ENCODE measurements at places on chromosomes 7 and 10.

DNA sequence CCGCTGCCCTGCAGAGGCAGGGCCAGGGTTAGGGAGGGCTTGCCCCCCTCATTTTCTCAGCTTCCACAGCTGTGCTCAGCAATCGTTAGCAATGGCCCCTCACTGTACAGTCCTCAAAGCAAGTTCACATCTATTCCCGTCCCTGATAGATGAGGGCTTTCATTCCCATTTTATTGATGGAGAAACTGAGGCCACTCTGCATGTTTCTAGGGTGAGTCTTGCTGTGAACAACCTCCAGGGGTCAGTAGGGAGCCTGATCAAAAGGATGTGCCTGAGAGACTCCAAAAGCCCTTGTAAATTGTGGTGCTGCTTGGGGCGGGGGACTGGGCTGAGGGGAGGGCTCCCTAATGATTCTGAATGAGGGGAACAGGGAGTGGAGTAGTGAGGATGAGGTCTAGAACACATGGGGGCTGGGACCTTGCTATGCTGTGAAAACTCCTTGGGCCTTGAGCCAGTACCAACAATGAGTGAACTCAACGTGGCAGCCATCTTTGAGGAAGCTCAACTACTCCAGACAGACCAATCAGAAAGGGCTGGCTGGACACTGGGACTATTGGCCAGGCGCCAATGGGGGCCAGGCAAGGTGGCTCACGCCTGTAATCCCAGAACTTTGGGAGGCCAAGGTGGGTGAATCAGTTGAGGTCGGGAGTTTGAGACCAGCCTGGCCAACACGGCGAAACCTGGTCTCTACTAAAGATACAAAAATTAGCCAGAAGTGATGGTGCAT is 6.7 kb upstream of the GRIFIN start:
- no peak for DNase-seq

DNA sequence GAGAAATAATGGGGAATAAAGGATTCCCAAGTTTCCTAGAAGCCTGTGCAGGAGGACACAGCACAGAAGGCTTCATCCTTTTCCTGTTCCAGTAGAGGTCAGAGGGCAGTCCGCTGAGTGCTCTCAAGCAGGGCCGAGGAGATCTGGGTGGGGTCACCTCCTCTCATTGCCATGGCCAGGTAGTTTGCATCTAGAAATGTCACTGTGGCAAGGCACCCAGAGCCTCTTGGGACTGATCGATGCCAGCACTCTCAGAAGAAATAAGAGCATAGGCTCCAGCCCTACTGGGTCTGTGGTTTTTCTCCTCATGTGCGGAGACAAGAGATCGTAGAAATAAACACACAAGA is 7.9 kb downstream of the NUB1 start:
- DNase-seq = no peak

DNA sequence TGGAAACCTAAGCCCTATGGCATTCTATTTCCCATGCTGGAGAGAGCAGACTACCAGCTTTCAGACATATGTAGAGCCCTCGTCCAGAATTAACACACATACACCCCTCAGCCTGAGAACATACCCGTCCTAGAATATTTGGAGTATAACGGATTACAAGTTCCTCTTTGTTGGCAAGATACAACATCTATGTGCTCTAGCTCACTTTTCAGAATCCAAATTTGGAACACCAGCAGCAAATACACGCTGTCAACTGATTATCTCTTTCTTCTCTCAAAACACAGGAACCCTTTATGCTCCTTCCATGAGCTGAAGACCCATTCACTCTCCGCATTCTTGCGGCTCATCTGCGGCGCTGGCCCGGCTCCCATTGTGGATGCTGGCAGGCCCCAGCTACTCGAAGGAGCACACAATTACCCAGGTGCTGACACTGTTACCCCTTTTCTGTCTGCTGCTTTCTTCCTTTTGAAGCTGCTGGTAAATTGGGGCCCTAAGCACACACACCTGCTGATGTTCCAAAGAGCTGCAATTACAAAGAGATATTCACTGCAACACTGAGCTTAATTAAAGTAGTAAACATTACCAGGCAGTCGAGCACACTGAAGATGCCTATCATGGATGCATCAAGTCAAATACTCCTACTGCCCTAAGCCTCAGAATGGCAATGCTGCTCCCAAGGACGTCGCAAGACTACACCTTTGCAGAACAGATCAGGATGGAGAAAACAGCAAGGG is 70.0 kb downstream of the VOPP1 start:
- no peak for DNase-seq

DNA sequence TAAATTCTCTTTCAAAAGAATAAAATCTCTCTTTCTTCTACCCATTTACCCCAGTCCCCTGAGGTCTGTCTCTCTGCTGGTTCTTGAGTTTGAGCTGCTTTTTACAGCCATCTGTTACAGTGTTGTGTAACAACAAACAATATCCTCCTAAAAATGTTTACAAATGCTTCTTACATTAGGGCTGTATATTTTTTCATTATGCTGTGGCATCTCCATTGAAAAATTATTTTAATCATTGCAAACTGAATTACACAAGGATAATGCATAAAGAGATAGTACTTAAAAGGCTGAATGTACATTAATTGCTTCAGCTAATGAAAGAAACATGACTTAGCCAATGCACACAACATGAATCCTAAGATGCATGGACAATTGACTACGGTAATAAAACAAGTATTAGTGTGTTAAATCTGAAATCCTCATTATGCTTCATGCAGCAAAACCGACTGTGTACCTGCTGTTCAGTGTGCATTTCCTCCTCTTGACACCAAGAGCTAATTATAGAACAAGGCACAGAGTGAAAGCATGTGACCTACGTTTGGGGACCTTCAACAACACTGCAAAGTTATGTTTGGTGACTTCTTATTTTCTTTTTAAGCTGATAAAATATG is 181.7 kb upstream of the RHOBTB1 start:
- no peak for DNase-seq

DNA sequence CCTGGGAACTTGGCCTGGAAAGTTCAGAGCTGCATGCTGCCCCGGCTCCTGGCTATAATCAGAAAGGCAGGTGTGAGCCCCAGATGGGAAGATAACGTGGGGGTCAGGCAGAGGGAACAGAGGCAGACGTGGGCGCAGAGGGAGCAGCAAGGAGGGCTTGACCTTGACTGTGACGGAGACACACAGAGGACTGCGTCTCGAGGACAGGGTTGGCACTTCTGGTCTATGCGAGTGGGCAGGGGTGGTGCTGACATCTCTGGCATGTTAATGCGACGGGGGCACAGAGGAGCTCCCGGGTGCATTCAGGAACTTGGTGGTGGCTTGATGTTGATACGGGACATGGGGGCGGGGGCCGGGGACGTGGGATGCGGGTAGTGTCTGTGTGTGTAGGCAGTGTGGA is 232.1 kb upstream of the GRB10 start:
- no peak for DNase-seq

- no peak for DNase-seq
Measured at GRCh38 chr7:28630350-28630749, 218.0 kb downstream of the CREB5 start.

- peak; percentile 96 for DNase-seq
Measured at GRCh38 chr10:98134431-98135221, at the start of gene R3HCC1L. Gene R3HCC1L (plus strand): TSS chr10:98134657. CDS start chr10:98208115, 73,458 bp downstream.

GRCh38 chr7:119482209-119482608 is 790.8 kb upstream of the KCND2 start:
- DNase-seq = no peak

GRCh38 chr7:94907026-94907810 is at the start of gene PPP1R9A:
Gene PPP1R9A (plus strand): TSS chr7:94907594. CDS start chr7:94910114, 2,520 bp downstream.
- DNase-seq = no peak

DNA sequence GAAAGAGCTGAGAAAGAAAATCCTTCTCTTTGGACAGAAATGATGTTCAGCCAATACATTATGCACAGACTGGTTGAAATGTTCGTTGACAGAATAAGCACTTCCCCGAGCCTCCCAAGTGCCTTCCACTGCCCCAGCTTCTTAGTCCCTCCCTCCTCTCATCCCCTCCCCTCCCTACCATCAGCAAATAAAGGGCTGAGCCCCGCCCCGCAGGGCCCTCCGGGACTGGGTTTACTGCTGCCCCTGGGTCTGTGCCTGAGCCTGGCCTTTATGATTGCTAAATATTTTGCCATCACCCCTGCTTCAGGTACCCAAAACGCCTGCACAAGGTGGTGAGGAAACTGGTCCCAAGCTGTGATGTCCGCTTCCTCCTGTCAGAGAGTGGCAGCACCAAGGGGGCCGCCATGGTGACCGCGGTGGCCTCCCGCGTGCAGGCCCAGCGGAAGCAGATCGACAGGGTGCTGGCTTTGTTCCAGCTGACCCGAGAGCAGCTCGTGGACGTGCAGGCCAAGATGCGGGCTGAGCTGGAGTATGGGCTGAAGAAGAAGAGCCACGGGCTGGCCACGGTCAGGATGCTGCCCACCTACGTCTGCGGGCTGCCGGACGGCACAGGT is 28.1 kb downstream of the HKDC1 start:
- no peak for DNase-seq

DNA sequence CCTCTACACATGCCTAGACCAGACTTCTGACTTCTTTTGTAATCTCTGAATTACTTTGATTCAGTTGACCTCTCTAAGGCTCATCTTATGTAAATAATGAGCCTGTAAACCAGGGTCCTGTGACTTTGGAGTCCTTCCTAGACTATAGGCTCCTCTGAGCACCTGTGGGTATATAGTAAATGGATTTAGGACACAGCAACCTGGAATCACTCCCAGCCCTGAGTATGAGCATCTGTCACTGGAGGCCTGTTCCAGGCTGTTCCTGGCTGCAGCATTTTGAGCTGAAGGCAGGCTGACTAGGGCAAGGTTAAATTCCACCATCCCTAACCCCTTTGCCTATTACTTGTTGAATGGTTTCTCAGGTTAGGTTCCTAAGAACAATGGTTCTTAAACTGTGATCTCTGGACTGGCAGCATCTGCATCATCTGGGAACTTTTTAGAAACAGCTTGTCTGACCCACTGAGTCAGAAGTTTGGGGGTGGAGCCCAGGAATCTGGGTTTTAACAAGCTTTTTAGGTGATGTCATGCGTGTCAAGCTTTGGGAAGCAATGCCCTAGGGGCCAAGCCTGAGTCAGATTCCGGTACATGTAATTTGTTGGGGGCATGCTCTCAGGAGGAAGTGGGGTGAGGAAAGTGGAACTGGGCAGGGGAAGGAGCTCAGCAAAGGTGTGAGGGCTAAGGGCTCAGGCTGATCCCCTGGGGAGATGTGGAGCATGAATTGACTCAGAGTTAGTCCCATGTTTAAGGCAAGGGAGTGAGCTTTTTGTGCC is 28.2 kb downstream of the MINDY4 start:
- DNase-seq = no peak

DNA sequence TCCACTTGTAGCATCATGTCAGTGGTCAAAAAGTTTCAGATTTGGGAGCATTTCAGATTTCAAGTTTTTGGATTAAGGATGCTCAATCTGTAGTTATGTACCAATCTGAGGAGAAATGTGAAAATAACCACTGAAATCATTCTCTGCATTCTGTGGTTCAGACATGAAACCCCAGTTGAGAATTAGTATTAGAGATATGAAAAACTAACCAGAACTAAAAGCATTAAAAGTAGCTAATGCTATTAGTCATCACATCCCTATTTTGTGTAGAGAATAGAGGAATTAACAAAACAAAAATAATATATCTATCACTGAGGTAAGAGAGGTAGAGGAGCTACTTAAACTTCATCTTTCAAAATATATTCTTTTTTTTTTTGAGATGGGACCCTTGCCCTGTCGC is 28.0 kb downstream of the MICU1 start:
- no peak for DNase-seq

DNA sequence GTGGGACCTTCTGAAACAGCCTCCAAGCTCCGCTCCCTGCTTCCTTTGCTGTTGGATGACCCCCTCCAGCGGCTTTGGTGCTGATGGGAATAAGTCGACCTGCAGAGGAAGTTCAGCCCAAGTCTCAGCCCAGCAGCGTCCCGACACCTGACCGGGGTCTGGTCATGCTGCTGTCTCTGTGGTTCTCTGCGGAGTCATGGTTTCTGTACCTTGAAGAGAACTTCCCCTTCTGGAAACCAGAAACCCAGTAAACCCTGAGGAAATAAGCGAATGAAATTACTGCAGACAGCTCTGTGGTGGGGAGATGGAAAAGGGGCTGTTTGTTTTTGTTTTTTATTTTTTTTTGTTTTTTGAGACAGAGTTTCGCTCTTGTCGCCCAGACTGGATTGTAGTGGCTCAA is 18.3 kb upstream of the ZNF12 start:
- no peak for DNase-seq

DNA sequence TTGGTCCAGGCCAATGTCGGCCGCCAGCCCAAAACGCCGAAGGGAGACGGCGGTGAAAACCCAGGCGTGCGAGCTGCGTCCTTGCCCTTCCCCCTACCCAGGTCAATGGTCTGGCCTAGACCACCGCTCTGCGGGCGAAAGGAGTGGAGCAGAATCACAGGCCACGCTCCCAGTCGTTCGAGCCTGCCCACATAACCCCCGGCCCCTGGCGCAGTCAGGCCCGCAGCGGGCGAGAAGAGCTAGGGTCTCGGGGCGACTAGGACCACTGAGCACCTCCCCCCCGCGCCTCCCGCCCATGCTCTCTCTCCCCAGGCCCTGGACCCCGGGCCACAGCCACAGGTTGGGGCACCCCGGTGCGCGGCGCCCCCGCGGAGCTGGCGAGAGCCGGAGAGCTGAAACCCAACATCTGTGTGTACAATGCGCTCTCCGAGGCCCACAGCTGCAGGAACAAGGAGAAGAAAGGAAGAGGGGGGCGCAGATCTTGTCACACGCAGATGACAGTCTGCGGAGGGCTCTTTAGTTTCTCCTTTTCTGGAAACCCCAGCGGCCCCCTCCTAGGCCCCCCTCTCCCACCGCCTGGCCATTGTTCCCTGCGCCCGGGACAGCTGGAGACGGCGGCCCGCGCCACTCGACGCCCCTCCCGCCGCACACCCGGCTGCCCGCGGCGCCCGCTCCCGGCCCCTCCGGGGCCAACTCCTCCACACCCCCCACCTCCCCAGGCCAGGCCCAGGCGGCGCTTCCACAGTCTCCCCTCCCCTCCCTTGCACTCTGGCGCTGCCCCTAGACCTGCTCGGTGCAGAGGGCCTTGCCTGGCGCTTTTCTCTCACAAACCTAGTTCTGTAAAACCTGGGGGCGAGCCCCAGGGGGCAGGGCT is 355.0 kb downstream of the DNAJB6 start:
- DNase-seq = no peak

DNA sequence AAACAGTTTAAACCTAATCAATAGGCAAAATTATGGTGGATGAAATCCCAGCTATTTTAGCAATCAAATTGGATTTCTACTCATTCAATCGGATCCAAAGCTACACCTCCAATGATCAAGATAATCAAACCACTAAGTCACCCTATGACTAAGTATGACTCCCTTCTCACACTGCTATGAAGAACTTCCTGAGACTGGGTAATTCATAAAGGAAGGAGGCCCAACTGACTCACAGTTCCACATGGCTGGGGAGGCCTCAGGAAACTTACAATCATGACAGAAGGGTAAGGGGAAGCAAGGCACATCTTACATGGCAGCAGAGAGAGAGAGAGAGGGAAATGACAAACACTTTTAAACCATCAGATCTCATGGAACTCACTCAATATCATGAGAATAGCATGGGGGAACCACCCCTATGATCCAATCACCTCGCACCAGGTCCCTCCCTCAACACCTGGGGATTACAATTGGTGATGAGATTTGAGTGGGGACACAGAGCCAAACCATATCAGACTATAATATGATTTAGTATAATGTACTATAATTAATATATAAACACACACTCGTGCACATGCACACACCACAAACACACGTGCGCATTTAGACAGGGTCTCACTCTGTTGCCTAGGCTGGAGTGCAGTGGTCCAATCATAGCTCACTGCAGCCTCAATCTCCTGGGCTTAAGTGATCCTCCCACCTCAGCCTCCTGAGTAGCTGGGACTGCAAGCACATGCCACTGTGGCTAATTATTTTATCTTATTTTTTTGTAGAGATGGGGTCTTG is 213.6 kb upstream of the FOXK1 start:
- no peak for DNase-seq

GRCh38 chr7:130639388-130639787 is 29.2 kb downstream of the COPG2 start:
- no peak for DNase-seq

All from activated T-cell treated with anti-CD3 and anti-CD28 coated beads, Interleukin-2, amount 50 U/mL, for 72 hours (primary cell).